Stimulated activated CD4-positive, alpha-beta T cell treated with anti-CD3 and anti-CD28 coated beads, Interleukin-4, amount 100 ng/mL, for 1 hour (primary cell): ENCODE measurements at places on chromosomes 12 and 14.

DNA sequence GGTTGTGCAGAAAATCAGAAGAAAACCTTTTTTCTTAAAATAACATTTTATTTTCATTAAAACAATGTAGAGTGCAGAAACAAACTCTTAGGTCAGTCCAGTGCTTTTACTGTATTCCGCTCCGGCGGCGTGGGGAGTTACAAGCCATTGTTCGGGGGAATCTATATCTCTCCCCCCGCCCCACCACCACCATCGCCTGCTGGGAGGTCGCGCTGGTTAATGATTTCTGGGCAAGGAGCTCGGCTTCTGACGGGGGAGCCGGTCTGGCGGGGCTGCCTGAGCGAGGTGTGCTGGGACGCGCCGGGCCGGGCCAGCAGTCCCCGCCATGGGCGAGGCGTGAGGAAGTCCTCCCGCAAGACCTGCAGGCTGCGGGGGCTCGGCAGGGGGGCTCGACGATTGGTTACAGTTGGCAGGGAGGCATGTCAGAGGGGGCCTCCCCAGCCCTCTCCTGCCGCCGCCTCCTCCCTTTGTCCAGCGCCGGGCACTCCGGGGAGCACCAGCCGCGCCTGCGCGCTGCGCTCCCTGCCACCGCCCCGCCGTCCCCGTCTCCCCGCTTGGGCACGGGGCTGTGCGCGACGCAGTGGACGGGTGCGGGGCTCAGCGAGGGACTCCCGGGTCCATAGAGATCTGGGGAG is 1.0 kb upstream of the DUSP6 start:
- DNase-seq = peak; percentile 54

DNA sequence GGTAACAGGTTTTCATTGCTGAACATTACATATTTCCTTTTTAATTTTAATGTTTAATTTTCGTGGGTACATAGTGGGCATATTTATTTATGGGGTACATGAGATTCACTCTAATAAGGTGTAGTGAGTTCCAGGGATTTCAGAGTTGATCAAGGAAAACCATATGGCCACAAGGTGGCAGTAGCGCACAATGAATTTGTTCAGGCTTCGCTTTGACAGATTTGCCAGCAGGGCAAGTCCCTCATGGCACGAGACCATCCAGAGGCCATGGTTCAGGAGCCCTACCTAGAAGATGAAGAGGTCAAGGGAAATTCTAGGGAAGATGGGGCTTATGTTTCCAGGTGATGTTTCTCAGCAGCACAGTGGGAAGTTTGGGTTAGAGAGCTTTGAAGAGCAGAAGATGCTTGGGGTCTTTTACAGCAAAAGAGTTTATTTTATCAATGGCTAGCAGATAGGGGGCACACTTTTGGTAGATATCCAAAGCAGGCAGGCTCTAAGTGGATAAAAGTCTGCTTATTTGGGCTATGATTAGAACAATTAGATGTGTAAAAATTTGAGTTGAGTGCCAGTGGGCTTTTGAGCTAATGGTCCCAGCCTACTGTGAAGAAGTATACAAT is 1004.4 kb downstream of the AACS start:
- peak; percentile 19 for DNase-seq

GRCh38 chr14:89674936-89675335 is 257.9 kb upstream of the FOXN3 start:
- DNase-seq = no peak

DNA sequence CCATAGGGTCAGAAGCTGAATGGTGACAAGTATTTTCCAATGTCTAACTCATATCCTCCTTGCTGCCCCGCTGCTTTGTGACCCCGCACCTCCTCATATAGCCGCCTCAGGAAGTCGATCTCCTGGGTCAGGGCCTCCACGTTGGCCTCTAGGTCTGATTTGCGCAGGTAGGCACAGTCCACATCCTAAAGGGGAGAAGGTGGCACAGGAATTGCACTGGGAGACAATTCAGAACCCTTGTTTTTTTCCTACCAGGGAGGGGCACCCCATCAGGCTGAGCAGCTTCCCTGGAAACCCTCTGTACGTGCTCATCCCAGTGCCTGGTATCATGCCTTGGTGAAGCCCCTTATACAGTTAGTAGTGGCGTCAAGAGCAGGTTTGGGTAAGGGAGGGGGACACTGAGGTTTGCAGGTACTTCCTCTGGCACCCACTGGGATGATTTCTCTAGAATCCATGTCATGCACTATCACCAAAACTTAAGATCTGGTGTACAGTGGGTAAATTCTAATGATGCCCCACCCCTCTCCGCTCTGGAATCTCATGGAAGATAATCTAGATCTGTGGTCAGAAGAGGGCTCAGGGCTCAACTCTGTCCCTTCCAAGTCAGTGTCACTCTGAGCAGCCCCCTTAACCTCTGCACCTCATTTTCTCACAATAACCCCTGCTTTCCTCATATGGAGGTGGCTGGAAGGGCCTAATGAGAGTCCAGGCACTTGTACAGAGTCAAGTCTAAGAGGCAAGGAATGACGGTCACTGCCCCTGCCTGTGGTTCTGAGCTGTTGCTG is 20.1 kb upstream of the KRT86 start:
- no peak for DNase-seq

DNA sequence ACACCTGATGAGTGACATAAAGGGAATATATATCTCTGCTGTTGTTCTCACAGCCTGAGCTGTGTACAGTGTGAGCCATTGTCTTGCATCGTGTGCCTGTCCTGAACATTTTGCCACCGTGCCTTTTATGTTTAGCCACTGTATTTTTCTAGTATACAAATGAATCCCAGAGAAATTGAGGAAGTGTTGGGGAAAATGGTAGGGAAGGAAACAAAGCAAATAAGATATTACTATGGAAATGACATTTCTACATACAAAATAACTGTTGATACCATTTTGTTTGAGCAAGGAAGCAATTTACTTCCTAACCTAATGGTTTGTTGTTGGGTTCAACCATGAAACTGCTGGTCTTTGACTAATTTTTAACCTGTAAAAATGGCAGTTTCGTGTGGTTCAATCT is 5.5 kb downstream of the PSMA6 start:
- no peak for DNase-seq

- DNase-seq = no peak
Measured at GRCh38 chr14:29016050-29016900, 249.7 kb downstream of the FOXG1 start.

DNA sequence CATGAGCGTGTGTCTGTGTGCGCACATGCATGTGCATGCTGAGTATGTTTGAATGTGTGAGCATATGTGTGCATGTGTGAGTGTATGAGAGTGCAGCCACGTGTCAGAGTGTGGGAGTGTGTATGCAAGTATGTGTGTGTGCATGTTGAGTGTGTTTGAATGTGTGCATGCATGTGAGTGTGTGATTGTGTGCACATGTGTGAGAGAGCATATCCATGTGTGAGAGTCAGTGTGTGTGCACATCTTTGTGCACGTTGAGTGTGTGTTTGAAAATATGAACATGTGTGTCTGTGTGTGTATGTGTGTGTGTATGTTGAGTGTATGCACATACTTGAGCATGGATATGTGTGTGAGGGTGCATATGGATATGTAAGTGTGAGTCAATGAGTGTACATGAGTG is 730.8 kb downstream of the VRK1 start:
- no peak for DNase-seq

DNA sequence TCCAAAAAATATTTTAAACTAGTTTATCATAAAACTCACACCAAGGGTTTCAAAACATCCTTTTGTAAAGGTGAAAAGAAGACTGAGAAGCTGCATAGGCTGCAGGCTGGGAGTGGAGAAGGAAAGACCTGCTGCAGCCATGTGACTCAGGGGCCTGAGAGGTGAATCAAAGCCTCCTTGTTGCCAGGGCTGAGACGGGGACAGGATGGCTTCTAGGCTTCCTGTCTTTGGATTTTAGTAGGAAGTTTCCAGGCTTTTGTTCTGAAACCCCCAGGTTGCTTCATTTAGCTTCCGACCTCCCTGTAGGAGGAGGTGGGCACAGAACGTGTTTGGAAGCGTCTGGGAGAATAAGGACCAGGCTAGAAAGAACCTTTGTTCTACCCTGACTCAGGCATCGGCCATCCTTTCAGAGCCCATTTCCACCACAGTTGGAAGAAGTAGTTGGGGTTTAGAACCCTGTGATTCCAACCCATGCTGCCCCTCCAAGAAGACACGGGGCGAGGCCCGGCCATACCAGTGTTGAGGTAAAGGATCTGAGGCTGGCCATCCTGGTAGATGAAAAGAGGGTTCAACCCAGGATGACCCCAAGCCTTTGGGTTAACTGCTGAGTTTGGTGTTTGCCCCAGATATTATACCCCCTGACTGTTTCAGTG is 122.4 kb downstream of the SLC25A47 start:
- DNase-seq = no peak

DNA sequence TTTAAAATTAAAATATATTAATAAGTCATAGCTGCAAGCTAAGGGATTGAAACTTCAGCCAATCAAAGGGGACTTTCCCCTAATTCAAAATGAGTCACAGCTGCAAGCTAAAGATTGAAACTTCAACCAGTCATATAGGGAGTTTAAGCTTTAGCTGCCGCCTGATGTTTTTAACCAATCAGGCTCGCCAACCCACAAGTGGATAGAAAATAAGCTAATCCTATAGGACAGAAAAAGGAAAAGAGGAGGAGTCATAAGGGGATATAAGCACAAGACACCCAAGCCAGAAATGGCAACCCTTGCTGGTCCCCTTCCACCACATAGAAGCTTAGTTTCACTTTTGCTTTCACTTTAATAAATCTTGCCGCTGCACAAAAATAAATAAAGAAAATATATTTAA is 1154.6 kb downstream of the GALC start:
- DNase-seq = no peak

GRCh38 chr14:38405851-38406635 is 150.2 kb upstream of the CLEC14A start:
- DNase-seq = no peak

GRCh38 chr12:12533238-12533829 is 29.3 kb downstream of the DUSP16 start:
- DNase-seq = no peak

DNA sequence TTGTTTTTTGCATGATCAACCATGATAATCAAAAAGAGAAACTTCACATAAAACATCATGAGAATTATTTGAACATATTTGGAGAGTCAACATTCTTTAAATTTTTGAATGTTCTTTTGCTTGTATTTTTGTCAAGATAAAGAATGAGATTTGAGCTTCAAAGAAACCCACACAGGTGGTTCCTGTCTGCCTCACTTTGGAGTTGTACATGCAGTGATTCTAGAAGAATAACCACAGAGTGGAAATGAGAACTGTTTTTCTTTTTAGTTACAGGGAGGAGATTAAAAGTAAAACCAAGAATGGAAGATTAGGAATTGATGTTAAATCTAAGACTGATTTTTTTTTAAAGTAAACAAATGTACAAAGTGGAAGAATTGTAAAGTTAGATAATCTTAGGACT is 2.3 kb upstream of the ZNF705A start:
- DNase-seq = no peak

- DNase-seq = no peak
Measured at GRCh38 chr14:38208618-38209562, 1.2 kb downstream of the SSTR1 start.

DNA sequence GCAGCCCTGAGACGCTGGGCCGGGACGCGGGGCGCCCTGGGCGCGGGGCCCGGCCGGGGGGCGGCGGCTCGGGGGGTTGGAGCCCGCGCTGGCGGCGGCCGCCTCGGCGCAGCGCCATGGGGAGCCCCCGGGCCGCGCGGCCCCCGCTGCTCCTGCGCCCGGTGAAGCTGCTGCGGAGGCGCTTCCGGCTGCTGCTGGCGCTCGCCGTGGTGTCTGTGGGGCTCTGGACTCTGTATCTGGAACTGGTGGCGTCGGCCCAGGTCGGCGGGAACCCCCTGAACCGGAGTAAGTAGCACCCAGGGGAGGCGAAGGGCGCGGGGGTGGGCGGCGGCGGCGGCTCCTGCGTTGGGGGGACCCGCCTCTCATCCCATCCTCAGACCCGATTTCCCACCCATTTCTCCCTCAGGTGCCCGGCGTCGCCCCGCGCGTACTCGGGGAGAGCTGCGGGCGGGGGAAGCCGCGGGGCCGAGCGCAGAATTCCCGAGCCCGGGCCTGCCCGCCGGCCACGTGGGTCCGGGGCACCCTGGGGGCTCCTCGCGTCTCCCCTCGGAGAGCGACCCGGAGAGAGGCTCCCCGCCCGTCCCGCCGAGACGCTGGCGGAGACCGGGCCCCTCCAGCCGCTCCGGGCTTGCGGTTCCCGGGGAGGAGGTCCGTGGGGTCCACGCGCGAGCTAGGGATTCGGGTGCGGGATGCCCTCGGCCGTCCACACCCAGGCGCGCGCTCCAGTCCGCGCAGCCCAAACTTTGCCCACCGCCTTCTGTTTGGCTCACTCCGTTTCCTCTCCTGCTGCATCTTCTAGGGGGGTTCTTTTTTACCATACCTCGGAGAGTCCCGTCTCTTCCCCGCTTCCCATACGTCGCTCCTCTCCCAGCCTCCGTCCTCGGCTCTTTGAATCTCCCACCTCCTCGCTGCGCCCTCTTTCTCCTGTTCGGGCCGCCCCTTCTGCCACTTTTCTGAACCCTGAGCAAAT is 807 bp downstream of the B4GALNT3 start:
- peak; percentile 46 for DNase-seq

GRCh38 chr12:26845057-26845666 is 12.2 kb upstream of the ITPR2 start:
- no peak for DNase-seq

DNA sequence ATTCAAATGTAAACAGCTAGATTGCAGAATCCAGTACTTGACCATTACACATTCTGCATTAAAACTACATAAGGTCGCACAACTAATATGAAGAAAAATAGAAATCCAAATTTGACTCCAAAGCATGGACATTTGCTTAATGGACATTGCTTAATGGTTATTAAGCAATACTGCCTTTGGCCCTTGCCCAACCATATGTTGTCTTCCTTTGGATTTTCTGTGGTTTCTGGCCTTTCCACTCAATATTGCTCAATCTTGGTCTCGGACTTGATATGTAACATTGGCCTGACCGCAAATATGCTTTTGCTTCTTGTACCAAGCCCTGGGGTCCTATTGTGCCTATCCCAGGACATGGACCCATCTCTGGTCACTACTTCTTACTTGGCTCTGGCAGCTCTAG is 67.2 kb downstream of the PTPRR start:
- no peak for DNase-seq

DNA sequence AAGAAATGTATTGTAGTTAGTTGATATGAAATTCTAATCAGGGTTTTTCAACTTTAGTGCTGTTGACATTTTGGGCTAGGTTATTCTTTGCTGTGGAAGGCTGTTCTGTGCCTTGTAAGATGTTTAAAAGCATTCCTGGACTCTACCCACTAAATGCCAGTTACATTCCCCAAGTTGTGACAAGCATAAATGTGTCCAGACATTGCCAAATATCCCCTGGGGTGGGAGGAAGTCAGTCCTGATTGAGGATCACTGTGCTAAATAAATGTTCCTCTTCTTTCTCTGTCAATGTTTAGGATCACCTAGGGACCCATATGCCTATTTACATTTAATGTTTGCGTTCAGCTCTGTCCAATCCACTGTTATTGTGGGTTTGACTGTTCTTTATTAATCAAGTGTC is 268.3 kb downstream of the TMTC2 start:
- no peak for DNase-seq
